Mammary epithelial cell (primary cell): ENCODE measurements at places on chromosomes 5 and 9. TPM values are rescaled to one million over a fixed set of nuclear protein-coding genes. Genes with fewer than 3 reads are reported as not detected.

Gene TTC23L
- 0.17 TPM for total RNA-seq

Gene PHAX
- 49.0 TPM for total RNA-seq

Gene RGS7BP
- not detected for total RNA-seq

Gene FOXD4L5
- 0.67 TPM for total RNA-seq

Gene C5orf34
- 3.0 and 6.1 TPM in 2 replicates for total RNA-seq

Gene AGXT2
- not detected for total RNA-seq

Gene SPINK1
- total RNA-seq, result not detected in 2 replicates

Gene C7
- total RNA-seq, result not detected
